HCT116 (cell line): ENCODE measurements at places on chromosomes 1 and 21.

DNA sequence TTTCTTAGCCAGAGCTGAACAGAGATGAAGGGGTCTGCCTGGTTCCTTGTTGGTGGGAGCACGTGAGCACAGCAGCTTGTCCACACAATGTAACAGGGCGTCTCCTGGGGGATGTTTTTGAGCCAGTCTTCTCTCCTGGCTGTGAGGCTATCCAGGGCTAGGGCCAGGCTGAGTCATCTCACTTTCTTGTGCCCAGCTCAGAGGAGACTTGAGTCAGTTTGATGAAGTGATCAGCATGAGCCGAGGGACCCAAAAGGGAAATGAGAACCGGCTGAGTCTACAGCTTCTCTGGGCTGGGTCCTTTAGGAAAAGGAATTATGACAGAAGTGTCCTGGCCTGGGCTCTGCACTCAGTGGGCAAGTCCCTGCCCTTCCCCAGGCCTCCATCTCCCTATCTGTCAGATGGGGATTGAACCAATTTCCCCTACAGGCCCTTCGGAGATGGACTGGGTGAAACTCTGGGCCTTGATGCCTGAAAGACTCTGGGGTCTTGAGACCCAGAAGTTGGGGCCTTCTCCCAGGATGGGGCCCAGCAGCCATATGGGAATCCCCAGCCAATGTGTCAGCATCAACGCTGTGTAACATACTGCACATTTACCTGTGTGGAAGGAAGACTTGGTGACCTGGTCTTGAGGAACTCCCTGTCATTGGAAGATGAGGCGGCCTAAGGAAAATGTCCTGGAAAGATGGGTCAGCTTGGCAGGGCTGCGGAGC, 36.6 kb downstream of the DMRTB1 start:
- no peak for DNase-seq

DNA sequence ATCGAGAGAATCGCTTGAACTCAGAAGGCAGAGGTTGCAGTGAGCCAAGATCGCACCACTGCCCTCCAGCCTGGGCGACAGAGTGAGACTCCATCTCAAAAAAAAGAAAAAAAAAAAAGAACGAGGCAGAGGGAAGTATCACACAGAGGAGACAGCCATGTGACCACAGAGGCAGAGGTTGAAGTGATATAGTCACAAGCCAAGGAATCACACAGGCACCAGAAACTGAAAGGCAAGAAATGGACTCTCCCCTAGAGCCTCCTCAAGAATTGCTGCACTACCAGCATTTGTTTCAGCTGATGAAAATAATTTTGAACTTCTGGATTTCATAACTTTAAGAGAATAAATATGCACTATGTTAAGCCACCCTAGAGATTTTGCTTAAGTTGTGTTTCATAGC, 459.6 kb downstream of the PTPRC start:
- DNase-seq: no peak

- no peak for DNase-seq
Measured at GRCh38 chr1:177044390-177044789, 120.1 kb downstream of the ASTN1 start.

- DNase-seq: no peak
Measured at GRCh38 chr1:74856174-74856573, 123.2 kb downstream of the TYW3 start.

DNA sequence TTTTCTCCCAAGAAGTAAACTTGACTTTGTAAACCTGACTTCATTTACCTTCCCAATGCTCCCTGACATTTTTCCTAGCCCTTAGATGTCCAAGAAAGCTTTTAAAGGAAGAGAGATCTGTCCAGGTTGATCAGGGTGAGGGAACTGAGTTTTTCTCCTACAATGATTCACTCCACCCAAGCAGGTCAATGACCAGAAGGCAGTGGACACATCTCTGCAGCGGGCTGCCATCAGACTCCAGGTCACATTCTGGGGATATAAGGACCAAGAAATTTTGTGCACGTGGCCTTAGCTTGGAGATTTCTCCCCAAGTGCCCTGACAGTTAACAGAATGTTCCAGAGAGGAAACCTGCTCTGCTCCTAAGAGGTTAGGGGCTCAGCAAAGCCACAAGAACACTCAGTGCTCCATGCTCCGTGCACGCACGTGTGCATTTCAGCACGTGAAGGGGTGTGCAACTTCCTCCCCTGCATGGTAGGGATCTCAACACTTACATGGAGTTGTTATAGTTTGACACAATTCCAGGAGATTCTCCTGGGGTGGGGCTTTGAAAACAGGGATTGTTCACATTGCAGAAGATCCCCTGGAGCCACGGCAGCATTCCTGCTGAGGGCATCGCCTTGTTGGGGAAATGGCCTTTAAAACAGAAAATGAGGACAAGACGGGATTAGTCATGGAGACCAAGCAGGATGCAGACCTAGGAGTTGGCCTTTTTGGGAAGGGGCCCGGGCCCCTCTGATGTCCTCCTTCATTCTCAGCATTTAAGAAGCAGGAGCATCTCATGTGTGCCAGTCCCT, 9.8 kb downstream of the ABCA4 start:
- no peak for DNase-seq
